A549 treated with GW870086 at 1 μM for 4 hours (cell line): ENCODE measurements at places on chromosomes 4 and X. TPM values are rescaled to one million over a fixed set of nuclear protein-coding genes. Genes with fewer than 3 reads are reported as not detected.

Gene CXorf51B
- not detected in 5 replicates for total RNA-seq

Gene SOD3
- total RNA-seq: not detected in 5 replicates

Gene PIGA
- 5.9 to 9.6 TPM (median 8.1 TPM) in 5 replicates for total RNA-seq

Gene UNC5C
- not detected in 5 replicates for total RNA-seq

Gene CXCL13
- not detected in 5 replicates for total RNA-seq

Gene GABRE
- total RNA-seq: 19.7 to 27.3 TPM (median 26.2 TPM) in 5 replicates

Gene CTPS2
- total RNA-seq: 8.9 to 11.5 TPM (median 10.8 TPM) in 5 replicates

Gene HEPH
- total RNA-seq: 0.06 TPM in 1 of 5 replicates, not detected in the others

Gene CBR4
- 3.0 to 4.2 TPM (median 4.1 TPM) in 5 replicates for total RNA-seq

Gene CORIN
- not detected in 5 replicates for total RNA-seq

Gene RGN
- 0.09 TPM in 1 of 5 replicates, not detected in the others for total RNA-seq

Gene NAP1L5
- 1.8 to 2.4 TPM (median 2.4 TPM) in 5 replicates for total RNA-seq
